ENCODE measurements at places on chromosomes 11 and 22.

GRCh38 chr11:123800036-123800435 is 6.1 kb downstream of the OR6M1 start:
- no peak overlapping the region for H3K27ac ChIP-seq
- H3K4me1 ChIP-seq: no peaks in the 10 kb centered on the region
- peaks cover 19% of the 10 kb centered on the region for H3K27me3 ChIP-seq
- DNase-seq: no peak
- no peak overlapping the region for H3K4me3 ChIP-seq

DNA sequence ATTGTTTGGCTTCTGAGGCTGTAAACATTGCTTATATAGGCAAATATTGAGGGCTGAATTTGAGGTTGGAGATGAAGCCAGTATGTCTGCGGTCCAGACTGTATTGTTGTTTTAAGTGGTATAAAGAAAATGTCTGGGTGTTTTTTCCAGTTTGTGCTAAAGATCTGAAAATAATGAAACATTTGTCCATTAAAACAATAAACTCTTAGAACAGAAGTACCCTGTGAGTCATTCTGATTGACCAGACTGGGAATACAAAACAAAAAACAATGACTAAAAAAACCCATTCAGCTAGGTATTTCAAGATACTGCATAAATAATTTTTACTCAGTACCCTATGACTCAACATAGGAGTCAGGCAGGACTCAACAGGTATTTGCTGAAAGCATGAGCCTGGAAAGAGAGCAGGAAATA is 20.4 kb downstream of the ALKBH8 start:
- no peaks in the 10 kb centered on the region for H3K27me3 ChIP-seq
- H3K4me1 ChIP-seq: peaks cover 12% of the 10 kb centered on the region
- H3K36me3 ChIP-seq: peaks cover 4% of the 10 kb centered on the region
- peak overlapping the region; percentile 30 for H3K27ac ChIP-seq
- peak; percentile 76 for DNase-seq

- H3K4me3 ChIP-seq: no peak overlapping the region
- peaks cover 58% of the 10 kb centered on the region for H3K4me1 ChIP-seq
- DNase-seq: no peak
- no peaks in the 10 kb centered on the region for H3K36me3 ChIP-seq
These were observed 6.1 kb downstream of the ARHGAP8 start for GRCh38 chr22:44758344-44758973.

DNA sequence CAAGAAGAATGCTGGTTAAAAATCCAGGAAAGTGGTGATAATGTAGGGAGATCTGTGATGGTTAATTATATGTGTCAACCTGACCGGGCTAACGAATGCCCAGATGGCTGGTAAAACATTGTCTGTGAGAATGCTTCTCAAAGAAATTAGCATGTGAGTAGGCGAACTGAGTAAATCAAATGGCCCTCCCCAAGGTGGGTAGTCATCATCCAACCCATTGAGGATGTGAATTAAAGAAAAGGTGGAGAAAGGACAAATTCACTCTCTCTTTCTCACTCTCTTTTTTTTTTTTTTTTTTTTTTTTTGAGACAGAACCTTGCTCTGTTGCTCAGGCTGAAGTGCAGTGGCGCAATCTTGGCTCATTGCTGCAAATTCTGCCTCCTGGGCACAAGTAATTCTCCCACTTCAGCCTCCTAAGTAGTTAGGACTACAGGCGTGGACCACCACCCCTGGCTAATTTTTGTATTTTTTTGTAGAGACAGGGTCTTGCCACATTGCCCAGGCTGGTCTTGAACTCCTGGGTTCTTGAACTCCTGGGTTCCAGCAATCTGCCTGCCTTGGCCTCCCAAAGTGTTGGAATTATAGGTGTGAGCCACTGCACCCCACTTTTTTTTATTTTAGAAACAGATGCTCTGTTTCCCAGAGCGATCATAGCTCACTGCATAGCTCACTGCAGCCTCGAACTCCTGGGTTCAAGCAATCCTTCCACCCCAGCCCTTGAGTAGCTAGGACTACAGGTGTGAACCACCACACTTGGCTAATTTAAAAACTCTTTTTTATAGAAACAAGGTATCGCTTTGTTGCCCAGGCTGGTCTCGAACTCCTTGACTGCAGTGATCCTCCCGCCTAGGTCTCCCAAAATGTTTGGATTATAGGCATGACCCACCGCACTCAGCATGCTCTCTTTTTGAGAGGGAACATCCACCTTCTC is 22.0 kb upstream of the P2RY6 start:
- DNase-seq: no peak
- no peaks in the 10 kb centered on the region for H3K36me3 ChIP-seq
- H3K4me3 ChIP-seq: no peak overlapping the region
- no peaks in the 10 kb centered on the region for H3K4me1 ChIP-seq
- no peaks in the 10 kb centered on the region for H3K27me3 ChIP-seq
- no peak overlapping the region for H3K27ac ChIP-seq

DNA sequence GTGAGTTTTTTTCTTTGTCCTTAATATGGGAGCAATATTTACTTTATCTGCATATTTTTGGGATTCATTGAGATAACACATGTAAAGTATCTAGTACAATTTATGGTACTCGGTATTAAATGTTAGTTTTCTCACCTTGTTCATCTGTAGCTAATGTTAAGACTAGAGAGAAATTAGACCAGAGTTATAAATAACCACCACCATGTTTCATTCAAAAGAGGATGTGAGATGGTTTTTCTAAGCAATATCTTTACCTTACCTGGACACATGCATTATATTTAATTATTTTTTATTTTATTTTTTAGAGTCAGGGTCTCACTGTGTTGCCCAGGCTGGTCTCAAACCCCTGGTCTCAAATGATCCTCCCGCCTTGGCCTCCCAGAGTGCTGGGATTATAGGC is 18.4 kb downstream of the ARHGAP42 start:
- no peaks in the 10 kb centered on the region for H3K36me3 ChIP-seq
- H3K27me3 ChIP-seq: no peaks in the 10 kb centered on the region
- peaks cover 7% of the 10 kb centered on the region for H3K4me1 ChIP-seq

DNA sequence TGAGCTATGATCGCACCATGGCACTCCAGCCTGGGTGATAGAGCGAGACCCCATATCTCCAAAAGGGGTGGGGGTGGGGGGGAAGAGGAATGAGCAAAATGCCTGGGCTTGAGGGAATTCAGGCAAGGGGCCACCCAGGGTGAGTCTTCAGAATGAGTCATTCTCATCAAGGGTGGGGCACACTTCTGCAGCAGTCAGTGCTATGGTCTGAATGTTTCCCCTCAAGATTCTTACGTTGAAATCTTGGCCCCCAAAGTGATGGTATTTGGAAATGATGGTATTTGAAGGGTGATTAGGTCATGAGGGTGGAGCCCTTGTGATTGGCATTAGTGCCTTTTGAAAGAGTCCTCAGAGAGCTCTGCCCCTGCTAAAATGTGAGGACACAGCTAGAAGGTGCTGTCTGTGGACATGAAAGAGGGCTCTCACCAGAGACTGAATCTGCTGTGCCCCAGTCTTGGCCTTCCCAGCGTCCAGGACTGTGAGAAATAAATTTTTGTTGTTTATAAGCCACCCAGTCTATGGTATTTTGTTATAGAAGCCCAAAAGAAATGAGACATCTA is 86.4 kb upstream of the THY1 start:
- no peaks in the 10 kb centered on the region for H3K27me3 ChIP-seq
- no peak overlapping the region for H3K4me3 ChIP-seq
- no peaks in the 10 kb centered on the region for H3K36me3 ChIP-seq

- H3K4me1 ChIP-seq: no peaks in the 10 kb centered on the region
- no peaks in the 10 kb centered on the region for H3K36me3 ChIP-seq
- H3K27me3 ChIP-seq: no peaks in the 10 kb centered on the region
- no peak for DNase-seq
These were observed 522.8 kb upstream of the LUZP2 start for GRCh38 chr11:23974051-23974450.

DNA sequence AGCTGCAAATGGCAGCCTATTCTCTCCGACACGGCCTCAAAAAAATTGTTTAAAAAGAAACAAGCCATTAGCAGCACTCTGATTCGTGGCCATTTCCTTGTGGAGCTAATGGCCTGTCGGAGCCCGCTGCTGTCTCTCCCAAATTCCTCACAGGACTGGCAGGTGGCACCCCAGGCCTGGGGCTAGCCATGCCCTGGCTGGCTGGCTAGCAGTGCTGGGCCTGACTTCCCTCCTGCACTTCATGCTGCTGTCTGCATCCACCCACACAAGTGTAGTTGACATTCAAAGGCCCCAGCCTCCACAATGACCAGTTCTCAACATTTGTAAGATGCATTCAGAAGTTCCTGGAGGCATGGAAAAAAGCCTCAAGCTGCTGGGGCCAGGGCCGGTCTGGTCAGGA is 61.5 kb downstream of the SMCO4 start:
- H3K36me3 ChIP-seq: no peaks in the 10 kb centered on the region
- DNase-seq: no peak
- no peak overlapping the region for H3K4me3 ChIP-seq
- no peaks in the 10 kb centered on the region for H3K4me1 ChIP-seq

GRCh38 chr22:34430386-34430785 is 510.1 kb upstream of the LARGE1 start:
- DNase-seq: no peak
- H3K36me3 ChIP-seq: no peaks in the 10 kb centered on the region
- H3K27me3 ChIP-seq: no peaks in the 10 kb centered on the region
- no peaks in the 10 kb centered on the region for H3K4me1 ChIP-seq
- no peak overlapping the region for H3K27ac ChIP-seq

DNA sequence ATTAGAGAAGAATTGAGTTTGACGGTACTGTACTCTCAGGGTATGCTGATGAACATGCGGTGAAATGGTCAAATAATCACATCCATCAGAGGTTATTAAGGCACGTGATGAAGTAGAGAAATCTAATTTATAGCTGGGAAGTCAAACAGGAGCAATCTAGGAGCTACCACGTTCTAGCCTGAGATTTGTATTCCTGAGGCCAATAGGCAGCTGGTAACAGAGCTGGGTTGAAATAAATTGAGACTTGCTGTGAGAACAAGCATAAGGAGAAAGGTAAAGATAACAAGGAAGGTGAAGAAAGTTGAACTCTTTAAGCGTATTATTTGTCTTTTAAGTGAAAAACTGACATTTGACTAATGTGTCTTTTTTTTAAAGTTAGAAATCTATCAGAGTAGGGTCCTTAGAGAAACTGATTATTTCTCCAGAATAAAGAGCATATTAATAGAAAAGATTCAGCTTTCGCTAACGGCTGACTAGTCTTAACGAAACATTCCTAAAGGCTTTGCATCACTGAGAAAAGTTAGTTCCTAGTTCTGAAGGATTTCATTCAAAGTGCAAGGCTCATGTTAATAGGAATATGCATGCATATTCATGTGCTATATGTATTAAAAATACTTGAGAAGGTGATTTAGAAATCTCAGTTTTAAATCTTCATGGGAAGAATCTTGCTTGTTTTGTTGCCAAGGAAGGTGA is 5.2 kb upstream of the WEE1 start:
- H3K4me3 ChIP-seq: no peak overlapping the region
- H3K36me3 ChIP-seq: no peaks in the 10 kb centered on the region
- no peak overlapping the region for H3K27ac ChIP-seq
- H3K27me3 ChIP-seq: no peaks in the 10 kb centered on the region

DNA sequence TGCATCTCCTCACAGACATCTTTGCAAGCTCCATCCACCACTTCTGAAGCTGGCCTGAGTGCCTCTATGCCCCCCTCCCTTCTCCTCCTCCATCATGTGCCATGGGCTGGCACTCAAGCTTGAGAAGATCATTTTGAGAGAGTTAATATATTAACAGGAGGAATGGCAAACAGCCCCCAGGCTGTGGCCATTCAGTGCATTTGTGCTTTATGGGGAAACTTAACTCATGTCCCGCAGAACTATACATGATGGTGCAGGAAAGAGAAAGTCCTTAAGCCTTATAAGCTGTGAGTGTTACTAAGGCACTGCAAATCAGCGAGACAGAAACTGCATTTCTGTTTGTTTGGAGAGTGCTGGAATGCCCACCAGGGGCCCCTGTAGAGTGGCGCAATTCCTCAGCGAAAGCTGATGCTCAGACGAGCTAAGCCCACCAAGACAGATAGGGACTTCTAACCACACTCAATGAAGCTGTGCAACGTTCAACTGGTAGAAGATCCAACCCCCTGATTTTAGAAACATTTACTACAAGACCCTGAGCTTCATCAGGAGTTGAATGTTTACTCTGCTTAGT is 26.8 kb upstream of the PHLDA2 start:
- H3K27ac ChIP-seq: no peak overlapping the region
- H3K4me1 ChIP-seq: peaks cover 16% of the 10 kb centered on the region
- no peaks in the 10 kb centered on the region for H3K27me3 ChIP-seq

GRCh38 chr11:84218318-84218717 is 932.2 kb upstream of the CCDC90B start:
- DNase-seq: no peak
- H3K4me3 ChIP-seq: no peak overlapping the region
- H3K4me1 ChIP-seq: no peaks in the 10 kb centered on the region
- no peaks in the 10 kb centered on the region for H3K27me3 ChIP-seq
- H3K36me3 ChIP-seq: no peaks in the 10 kb centered on the region
- H3K27ac ChIP-seq: no peak overlapping the region

- H3K27me3 ChIP-seq: no peaks in the 10 kb centered on the region
- DNase-seq: no peak
- H3K4me1 ChIP-seq: no peaks in the 10 kb centered on the region
These were observed 2.8 kb upstream of the MMP1 start for GRCh38 chr11:102800767-102801166.

DNA sequence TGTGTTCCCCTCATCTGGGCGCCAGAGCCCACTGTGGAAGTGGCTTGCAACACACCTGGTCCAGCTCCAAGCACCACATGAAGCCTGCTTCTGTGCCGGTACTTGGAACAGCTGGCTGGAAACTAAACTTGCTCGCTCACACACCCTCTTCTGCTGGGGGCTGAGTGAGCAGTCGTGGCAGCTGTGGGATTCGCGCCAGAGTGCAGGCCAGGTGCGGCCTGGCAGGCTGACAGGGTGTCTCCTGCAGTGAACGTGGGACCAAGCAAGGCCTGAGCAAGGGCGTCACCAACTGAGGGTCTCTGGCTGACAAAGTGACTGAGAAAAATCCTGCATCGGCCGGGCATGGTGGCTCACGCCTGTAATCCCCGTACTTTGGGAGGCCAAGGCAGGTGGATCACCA is 15.2 kb downstream of the SMC1B start:
- H3K4me1 ChIP-seq: no peaks in the 10 kb centered on the region
- H3K27me3 ChIP-seq: no peaks in the 10 kb centered on the region
- DNase-seq: no peak
- no peaks in the 10 kb centered on the region for H3K36me3 ChIP-seq

- no peaks in the 10 kb centered on the region for H3K27me3 ChIP-seq
- no peaks in the 10 kb centered on the region for H3K36me3 ChIP-seq
- no peak overlapping the region for H3K27ac ChIP-seq
- DNase-seq: no peak
- no peaks in the 10 kb centered on the region for H3K4me1 ChIP-seq
These were observed 406.7 kb downstream of the LUZP2 start for GRCh38 chr11:24903555-24903954.

DNA sequence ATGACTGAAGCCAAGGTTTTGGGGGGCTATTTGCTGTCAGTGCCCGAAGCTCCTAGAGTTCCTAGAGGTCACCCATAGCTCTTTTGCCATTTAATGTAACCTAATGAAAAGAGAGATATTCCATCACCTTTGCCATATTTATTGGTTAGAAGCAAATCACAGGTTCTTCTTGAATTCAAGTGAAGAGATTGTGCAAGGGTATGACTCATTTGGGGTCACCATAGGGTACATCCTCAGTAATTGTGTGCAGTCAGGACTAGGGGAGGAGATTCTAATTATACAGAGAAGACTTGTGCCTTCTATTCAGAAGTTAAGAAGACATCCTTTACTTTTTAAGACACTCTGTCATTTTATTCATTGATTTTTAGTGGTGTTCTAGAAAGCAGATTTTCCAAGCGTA is 6.9 kb upstream of the PRAME start:
- H3K36me3 ChIP-seq: no peaks in the 10 kb centered on the region
- peaks cover 10% of the 10 kb centered on the region for H3K27me3 ChIP-seq
- no peak overlapping the region for H3K4me3 ChIP-seq
- no peaks in the 10 kb centered on the region for H3K4me1 ChIP-seq

- H3K36me3 ChIP-seq: no peaks in the 10 kb centered on the region
- no peak for DNase-seq
- peaks cover 56% of the 10 kb centered on the region for H3K27me3 ChIP-seq
- H3K4me3 ChIP-seq: no peak overlapping the region
These were observed 123.9 kb downstream of the VPREB1 start for GRCh38 chr22:22368516-22368915.

Data from HCT116 (cell line).